Hematopoietic multipotent progenitor cell treated with erythropoietin and hydrocortisone succinate and interleukin-3 and kit ligand, for 6 days (in vitro differentiated cells): ENCODE measurements at places on chromosomes 11 and 22.

- DNase-seq, result peak; percentile 75
Observed at GRCh38 chr22:17501679-17502285, 61.5 kb upstream of the SLC25A18 start.

DNA sequence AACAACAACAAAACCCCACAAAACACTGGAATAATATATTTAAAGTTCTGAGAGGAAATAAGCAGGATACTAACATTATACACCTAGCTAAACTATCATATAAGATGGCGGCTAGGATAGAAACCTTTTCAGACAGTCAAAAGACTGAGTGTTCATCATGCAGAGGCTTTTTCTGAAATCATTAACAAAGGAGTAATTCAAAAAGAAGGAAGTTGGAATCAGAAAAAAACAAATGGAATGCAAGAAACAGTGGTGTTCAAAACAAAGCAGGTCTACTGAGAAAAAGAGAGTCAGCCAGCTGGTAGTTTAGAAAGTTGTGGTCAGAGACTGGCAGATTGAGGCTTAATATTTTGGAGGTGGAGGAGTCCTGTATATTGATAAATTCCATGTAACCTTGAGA lies 30.1 kb upstream of the ZBTB44 start:
- no peak for DNase-seq

DNA sequence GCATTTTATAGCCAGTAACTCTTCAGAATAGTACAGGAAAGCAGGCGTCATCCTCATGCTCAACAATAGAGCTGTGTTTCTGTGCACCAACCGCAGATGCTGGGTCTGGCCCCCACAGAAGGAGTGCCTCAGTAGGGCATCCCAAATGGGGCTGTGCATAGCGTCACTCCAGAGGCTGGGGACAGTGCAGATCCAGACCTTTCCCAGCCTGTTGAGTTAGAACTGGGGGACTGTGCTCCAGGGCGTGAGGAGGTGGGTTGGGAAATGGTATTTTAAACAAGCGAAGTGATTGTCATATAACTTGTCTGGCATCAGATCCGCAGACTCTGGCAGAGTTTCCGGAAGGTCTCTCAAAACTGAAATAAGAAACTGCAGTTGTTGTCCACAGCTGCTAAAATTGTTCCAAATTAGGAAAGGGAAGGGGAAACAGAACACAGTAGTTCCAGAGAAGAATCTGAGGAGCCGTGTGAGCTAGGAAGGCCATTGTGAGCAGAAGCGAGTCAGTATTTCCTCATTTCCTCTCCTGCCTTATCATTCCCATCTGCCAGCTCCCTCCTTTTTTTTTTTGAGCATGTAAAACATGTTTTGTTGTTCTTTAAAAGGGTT lies 52.2 kb downstream of the JAM3 start:
- no peak for DNase-seq

DNA sequence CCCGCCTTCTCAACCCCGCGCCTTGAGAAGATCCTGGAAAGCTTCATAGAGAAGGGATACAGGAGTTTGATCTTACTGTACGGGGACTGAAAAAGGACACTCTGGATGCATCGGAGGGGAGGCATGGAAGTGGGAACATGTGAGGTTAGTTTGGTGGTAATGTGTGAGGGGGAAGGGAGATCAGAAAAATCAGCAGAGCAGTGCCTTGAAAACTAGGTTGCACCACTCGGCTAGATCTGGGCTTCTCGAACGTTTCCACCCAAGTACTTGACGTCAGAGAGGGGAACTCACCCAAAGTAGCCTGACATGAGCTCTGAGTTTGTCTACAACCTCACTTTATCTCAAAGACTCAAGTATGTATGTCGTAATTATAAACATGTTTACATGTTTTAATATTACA lies 14.5 kb downstream of the USP35 start:
- DNase-seq, result peak; percentile 17

DNA sequence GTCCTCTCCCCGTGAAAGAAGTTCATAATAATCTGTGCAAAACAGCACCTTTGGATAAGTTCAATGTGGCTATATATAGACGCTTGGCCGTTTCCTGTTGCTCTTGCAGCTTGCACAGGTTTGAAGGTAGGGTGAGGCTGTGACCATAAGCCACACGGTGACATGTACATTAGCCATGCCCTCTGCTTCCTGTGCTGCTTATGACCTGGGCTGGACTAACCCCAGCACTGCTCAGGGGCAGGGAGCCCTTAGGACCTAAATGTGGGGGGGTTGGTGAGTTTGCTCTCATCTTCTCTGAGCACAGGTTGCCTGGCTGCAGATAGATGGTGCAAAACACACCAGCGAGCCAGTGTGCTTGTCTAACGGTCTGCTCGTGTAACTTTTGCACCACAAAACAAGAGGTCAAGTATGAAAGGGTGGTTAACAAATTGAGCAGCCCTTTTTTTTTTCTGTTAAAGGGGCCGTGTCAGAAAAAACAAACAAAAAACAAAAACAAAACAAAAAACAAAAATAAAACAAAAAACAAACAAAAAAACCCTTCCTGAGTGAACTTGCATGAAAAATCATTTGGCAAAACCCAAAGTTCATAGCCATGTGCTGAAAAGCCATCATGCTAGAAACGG lies 37.3 kb downstream of the FLI1 start:
- no peak for DNase-seq

DNA sequence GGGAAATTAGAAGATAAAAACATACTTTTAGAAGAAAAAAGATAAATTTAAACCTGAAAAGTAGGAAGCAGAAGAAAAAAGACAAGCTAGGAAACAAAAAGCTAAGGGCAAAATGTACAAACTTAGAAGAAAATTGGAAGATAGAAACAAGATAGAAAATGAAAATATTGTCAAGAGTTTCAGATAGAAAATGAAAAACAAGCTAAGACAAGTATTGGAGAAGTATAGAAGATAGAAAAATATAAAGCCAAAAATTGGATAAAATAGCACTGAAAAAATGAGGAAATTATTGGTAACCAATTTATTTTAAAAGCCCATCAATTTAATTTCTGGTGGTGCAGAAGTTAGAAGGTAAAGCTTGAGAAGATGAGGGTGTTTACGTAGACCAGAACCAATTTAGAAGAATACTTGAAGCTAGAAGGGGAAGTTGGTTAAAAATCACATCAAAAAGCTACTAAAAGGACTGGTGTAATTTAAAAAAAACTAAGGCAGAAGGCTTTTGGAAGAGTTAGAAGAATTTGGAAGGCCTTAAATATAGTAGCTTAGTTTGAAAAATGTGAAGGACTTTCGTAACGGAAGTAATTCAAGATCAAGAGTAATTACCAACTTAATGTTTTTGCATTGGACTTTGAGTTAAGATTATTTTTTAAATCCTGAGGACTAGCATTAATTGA lies 1.0 kb downstream of the MALAT1 start:
- no peak for DNase-seq

DNA sequence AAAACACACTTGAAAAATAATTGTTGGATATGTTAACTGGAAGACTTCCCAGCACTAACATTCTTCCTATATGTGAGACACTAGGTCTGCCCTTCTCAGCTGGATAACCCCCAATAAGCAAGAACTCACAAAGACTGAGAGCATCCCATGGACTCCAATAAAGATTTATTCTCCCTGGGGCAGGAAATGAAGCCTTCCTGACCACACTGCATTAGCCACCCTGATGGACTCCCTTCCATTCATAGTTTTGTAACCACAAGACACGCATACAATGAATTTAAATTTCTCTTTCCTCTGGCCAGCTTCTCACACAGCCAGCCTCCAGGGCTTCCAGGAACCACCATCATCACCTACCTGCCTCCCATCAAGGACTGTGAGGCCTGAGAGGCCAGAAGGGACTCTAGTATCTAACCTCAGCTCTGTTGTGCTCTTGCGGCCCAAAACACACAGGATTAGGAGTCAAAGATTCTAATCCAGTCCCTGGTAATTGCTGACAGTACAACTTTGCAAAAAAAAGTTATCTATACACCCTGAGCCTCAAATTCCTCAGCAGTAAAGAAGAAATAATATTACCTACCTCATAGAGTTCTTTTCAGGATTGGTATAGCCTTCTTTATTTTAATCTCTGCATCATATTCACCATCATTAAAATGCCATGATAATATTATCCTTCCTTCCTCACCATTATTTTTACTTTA lies 45.6 kb upstream of the GDPD4 start:
- no peak for DNase-seq

- DNase-seq, result no peak
Observed at GRCh38 chr22:20930004-20930403, 12.8 kb downstream of the CRKL start.

DNA sequence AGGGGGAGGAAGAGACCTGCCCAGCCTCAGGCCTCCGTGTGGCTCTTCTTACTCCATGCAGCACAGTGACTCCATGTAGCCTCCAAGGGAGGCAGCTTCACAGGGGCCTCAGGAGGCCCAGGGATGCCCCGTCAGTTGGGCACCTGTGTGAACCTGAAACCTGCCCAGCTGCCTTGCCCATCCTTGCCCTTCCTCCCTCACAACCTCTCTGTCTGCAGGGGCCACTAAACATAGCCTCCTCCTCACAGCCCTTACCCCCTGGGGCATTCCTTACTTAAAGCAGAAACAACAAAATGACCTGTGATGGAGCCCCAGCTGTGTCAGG lies 7.1 kb downstream of the LRRC32 start:
- no peak for DNase-seq

- DNase-seq, result no peak
Observed at GRCh38 chr22:30998329-30998728, 29.3 kb downstream of the TUG1 start.

- no peak for DNase-seq
Observed at GRCh38 chr11:132293586-132293985, 923.2 kb downstream of the NTM start.

DNA sequence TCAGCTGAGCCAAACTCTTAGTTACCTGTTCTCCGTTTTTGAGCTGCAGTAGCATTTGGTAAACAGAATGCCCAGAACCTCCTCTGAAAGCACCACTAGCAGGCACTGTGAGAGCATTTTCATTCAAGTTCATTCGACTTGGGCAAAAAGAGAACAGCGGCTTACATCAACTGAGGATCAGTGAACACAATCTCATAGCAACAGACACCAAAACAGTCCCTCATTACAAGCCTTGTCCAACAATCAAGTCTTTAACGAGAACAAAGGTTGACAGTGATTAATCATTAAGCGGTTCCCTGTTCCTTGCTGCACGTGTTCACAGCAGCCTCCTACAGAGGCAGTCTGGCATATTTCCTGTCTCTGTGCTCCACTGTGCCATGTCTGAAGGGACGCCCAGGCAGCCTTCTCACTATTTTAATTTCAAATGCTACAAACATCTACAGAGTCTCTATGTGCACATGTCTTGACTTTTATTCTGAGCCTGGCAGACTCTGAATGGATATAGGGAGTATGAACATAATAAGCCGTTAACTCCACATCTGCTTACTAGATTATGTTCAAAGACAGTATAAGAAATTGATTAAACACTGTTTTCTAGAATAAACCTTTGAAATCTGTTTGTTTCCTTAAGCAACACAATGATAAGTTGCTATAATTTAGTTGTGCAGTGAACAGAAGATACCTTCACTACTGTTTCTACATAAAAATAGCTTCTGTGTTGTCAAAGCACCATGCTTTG lies 88.3 kb upstream of the MTMR2 start:
- peak; percentile 55 for DNase-seq

GRCh38 chr22:42287174-42287890 lies 16.9 kb upstream of the TCF20 start:
- DNase-seq, result no peak

- DNase-seq, result no peak
Observed at GRCh38 chr22:49317369-49317768, 510.3 kb downstream of the BRD1 start.

DNA sequence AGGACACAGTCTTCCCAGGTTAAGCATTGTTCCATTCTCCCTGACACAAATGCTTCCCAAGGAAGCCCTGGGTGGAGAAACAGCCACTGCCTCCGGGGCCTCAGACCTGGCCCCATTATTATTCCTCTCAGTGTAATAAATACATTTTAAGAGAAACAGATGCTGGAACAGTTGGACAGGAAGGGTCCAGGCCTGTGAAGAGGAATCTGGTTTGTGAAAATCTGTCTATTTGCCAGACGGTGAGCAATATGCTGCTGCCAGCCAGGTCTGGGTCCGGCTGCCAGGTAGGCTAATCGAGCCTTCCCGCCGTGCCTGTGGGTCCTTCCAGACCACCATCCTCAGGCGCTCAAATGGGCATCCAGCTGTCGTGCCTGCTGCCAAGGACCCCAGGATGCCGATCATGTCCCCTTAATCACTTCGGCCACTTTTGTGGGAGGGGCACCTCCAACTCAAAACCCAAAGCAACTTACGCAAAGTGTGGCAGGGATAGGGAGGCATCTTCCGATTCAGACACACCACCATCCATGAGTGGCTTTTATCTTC lies 528.4 kb downstream of the MIAT start:
- no peak for DNase-seq

- no peak for DNase-seq
Observed at GRCh38 chr11:76685831-76686230, 15.3 kb upstream of the LRRC32 start.

DNA sequence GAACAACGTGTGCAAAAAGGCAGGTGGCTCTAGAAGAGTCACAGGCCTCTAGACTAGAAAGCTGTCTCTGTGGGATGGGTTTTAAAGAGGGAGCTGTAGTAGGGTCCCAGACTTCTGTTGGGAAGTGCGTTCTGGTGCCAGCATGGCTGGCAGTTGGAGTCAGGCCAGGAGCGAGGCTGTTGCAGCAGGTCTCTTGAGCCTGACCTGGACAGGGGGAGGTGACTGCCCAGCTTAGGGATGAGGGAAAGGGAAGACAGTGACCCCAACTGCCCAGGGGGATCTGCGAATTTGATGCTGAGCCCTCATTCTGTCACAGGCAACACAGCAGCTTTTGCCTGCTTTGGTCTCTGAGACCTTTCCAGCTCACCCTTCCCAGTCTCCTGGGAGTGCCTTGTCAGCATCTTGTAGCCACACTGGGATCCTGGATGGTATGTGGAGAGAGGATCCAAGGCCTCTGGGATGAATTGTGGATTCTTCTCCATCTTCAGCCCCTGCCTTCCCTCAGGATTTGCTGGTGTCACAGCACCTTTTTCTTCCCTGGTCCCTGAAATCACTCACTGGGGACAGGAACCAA lies 3.4 kb downstream of the TSKU start:
- no peak for DNase-seq

- DNase-seq, result peak; percentile 73
Observed at GRCh38 chr11:103202048-103202651, 92.9 kb downstream of the DYNC2H1 start.

DNA sequence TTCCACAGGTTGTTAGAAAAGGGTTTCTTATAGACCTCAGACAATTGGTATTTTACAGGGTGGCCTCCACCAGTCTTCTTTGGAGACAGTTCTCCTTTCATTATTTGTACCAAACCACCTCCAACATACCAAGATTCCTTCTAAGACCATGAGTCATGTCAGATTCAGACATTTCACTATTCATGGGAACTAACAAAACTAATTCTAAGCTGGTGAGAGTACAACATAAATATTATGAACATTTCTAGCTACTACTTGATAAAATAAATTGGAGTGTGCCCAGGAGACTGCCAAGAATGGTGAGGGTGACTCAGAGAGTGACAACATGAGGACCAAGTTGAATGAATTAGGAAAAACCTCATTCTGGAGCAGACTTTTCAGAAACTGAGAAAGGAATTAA lies 494.6 kb upstream of the LRRC4C start:
- no peak for DNase-seq
